Stimulated activated CD8-positive, alpha-beta memory T cell treated with anti-CD3 and anti-CD28 coated beads, Interleukin-15, amount 100 ng/mL, for 48 hours (primary cell): ENCODE measurements at places on chromosomes 5 and 9.
A peak's percentile ranks its signal among the peaks of the same experiment; 100 is the strongest.

- DNase-seq, result peak; percentile 33
Observed at GRCh38 chr9:98851730-98852459, 44.4 kb downstream of the GALNT12 start.

DNA sequence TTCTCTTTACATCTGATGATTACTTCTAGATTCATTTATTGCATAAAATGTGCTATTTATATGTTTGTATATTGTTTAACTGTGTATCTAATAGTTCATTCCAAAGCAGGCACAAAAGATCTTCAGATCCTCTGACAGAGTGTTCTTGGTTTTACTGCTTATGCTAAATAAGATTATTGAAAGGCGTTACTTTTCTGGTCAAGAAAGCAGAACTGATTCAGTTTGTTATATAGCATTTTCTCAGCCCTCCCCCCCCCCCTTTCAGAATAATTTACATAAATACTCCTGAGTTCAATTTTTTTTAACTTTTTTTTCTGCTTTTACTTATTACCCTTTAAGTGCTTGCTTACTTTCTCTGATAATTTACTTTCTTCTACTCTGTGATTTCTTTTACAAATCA, 15.4 kb downstream of the CDC42SE2 start:
- DNase-seq, result no peak

GRCh38 chr9:110143485-110143884, 64.5 kb downstream of the C9orf152 start:
- DNase-seq, result no peak

DNA sequence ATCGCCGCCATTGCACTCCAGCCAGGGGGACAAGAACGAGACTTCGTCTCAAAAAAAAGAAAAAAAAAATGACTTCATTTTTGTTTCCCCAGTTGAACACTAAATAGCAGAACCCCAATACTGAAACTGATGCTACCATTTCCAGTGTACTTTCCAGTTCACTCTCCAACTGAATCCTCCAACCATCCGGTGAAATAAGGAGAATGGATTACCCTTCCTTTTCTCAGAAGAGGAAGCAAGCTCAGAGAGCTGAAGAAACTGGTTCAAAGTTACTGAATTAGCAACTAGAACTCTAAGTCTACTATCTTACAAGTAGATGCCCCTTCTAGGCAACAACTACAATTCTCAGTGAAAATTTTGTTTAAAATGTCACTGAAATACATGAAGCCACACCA, 3.9 kb downstream of the FAM13B start:
- DNase-seq, result no peak
